ENCODE measurements at places on chromosomes 12 and 14.

DNA sequence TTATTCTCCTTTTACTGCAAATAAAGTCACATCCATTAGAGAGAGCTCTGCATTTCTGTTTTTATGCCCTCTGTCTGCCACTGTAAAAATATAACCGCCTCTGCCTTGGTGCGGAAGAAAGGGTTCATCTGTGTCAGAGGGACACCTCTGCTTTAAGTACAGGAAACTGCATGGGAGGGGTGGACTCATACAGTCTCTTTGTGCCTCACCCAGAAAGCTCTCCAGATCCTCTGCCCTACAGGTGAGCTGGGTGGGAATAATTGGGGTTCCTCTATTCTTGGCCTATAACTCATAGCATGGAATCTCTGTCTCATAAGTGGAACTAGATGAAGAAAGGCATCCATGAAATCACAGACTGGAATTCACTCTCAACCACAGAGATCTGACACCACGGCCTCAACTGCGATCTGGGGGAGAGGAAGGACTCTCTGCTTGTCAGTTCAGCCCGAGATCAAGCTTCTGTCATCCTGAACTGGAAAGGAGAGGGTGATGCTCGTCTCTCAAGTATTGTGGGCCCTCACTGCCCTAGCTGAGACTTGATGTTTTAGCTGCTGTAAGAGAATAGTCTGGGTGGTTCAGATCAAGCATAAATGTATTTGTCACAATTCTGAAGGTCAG, 702.3 kb downstream of the TMEM121 start:
- no peak for DNase-seq

- no peak for DNase-seq
Observed at GRCh38 chr14:106317593-106317992, 791.2 kb downstream of the TMEM121 start.

DNA sequence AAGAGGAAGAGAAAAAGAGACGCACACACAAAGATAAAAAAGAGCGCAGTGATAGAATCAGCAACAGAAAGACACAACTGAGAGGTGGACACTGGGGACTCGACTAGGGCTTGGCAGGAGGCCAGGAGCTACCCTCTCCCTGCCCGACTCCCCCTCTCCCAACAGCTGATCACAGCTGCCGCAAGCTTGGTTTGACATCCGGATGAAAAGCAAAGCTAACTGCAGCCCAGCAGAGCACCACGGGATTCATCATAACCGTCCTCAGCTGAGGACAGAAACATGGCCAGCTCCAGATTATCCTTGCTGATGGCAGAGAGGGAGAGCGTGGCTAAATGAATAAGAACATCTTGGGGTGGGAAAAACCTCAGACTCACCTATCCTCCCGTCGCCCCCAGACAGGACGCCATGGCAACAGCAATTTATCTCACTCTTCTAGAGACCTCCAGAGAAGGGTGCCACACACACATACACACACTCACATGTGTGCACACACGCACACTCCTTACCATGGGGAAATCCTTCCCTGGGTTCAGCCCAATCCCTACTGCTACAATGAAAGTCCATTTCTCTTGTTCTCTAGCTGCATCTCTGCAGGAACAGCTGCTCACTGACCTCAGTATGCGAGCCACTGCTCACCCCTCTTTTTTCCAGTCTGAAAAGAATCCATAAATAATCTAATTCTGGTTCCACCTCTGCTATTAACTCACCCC, 135.3 kb downstream of the NTF3 start:
- DNase-seq, result no peak

DNA sequence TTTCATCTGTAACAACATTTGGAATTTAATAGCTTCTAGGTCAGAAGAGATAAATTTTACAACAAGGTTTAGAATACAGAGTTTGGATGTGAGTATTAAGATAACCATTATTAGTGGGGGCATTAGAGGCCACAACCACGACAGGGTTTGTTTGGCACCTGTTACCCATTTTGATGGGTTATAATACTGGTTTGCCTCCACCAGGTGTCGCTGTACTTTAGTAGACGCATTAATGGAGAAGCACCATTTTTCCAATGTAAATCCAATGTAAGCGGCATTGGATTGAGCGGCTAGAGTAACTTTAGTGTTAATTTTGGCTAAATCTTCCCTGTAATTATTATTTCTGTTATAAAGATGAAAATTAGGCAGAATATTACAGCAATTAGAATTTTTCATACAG, 136.2 kb downstream of the SLCO1B3 start:
- DNase-seq, result no peak

- DNase-seq, result no peak
Observed at GRCh38 chr12:111826992-111827391, 15.0 kb upstream of the MAPKAPK5 start.

GRCh38 chr12:78818487-78818886, 46.1 kb upstream of the SYT1 start:
- DNase-seq, result no peak

DNA sequence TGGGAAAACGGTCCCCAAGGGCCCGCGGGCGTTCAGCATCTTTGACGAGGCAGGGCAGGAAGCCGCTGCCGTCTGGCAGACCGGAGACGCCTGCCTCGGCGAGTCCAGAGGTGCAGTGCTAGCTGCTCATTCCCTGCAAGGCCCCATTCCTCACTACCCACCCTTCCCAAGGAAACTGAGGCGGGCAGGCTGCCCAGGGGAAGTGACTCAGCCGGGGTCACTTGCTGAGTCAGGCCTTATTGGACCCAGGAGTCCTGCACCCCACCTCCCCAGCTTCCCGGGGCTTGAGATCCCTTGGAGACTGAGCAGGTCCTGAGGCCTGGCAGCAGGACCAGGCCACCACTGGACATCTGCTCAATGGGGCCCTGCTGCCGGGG, 3.7 kb downstream of the SH2B3 start:
- DNase-seq, result no peak

GRCh38 chr12:80157645-80158044, 58.3 kb downstream of the OTOGL start:
- DNase-seq, result no peak

DNA sequence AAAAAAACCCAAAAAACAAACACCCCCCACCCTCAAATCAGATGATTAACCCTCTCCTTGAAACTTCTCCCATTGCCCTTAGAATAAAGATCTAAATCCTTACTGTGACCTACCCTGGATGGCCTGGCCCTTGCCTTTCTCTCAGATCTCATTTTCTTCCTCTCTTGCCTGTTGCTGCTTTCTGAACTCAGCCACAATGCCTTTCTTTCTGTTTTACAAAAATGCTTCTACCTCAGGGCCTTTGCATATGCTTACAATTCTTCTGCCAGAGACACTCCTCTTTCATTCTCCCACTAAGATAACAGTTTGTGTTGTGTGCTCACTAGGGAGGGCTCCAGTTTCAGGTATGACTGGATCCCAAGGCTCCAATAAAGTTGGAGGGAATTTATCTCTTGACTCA, 108.3 kb downstream of the PTPN11 start:
- DNase-seq, result no peak

DNA sequence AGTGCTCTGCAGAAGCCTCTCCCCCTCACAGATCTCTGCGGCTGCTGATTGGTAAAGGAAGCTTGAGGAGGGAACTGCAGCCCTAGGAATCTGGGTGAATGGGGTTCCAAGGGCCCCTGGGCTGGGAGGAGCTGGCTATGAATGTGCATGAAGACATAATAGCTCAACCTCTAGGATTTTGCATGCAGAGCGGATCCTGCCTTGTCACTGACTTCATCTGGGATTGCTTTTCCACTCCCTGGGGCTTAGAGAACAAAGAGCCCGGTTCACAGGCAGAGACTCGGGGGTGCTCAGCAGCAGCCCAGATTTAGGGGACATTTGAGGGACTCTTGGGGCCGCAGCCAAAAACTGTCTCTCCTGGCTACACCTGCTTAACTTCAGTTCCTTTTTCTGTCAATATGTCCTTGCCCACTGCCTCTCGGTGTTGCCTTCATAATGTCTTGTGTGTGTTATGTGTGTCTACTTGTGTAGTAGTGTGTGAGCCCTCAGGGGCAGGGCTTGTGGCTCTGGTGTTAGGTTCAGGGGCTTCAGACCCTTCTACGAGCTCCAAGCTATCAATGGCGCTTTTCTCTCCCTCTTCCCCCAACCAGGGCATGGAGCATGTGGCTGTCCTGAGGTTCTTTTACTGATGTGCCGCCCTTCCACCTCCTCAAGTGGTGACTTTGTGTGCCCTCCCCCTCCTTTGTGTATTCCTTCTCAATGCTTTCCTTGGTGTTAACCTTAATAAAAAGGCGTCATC, 1.9 kb downstream of the CCDC184 start:
- DNase-seq, result no peak

DNA sequence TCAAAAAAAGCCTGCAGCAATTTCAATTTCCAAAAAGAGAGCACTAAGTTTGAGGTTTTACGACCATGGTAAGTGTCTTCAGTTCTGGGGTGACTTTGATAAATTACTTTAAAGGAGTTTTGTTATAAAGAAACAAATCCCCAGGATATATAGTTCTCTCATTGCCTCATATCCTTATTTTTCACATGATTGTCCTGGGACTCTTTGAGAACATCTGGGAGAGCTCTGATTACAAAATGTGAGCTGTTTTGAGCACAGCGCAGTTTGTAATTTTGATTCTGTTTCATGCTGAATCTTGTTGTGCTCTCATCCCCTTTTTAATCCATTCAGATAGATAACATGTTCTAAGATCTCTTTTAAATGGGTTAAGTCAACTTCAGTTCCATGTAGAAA, 67.7 kb upstream of the DCN start:
- no peak for DNase-seq

- no peak for DNase-seq
Observed at GRCh38 chr14:94679106-94679810, 67.1 kb downstream of the SERPINA3 start.

GRCh38 chr12:4478933-4479332, 33.3 kb upstream of the FGF6 start:
- DNase-seq, result no peak

DNA sequence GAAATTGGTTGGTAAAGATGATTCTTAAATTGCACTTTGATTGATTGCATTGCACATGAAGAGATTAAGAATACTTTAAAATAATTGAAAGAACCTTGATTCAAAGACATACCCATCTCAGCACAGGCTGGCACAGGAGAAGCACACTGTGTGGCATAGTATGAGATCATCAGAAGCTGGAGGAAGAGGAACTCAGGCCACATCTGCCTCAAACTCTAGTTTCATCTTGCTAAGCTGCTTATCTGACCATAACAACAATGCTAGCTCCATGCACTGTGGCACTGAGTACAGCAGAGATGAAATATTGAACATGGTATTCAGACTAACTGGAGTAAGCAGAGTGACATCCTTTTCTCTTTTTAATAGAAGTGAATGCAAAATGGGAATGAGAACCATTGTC, 99.1 kb downstream of the TBC1D30 start:
- DNase-seq, result no peak
